Vein endothelial cell (primary cell): ENCODE measurements at places on chromosomes 5 and 9. TPM values are rescaled to one million over a fixed set of nuclear protein-coding genes. Genes with fewer than 3 reads are reported as not detected.

IFNA21 gene
- total RNA-seq = not detected in 2 replicates

SEMA4D gene
- total RNA-seq = 5.1 and 6.9 TPM in 2 replicates

SMIM33 gene
- total RNA-seq = not detected in 2 replicates

C5orf63 gene
- 3.6 and 4.0 TPM in 2 replicates for total RNA-seq

PCDHGB1 gene
- 0.96 and 2.3 TPM in 2 replicates for total RNA-seq

CERCAM gene
- 22.4 and 44.7 TPM in 2 replicates for total RNA-seq

COL27A1 gene
- 7.8 and 17.8 TPM in 2 replicates for total RNA-seq

CCDC192 gene
- total RNA-seq = not detected in 2 replicates

PCDHGC4 gene
- 2.2 and 2.3 TPM in 2 replicates for total RNA-seq

INPP5E gene
- total RNA-seq = 15.3 and 16.3 TPM in 2 replicates

EGFL7 gene
- total RNA-seq = 566 and 825 TPM in 2 replicates

GLRA1 gene
- not detected in 2 replicates for total RNA-seq

GKAP1 gene
- total RNA-seq = 0.65 and 0.86 TPM in 2 replicates

TTC23L gene
- under 0.01 and 0.19 TPM in 2 replicates for total RNA-seq

PFN3 gene
- total RNA-seq = not detected in 2 replicates

CDC20B gene
- total RNA-seq = under 0.01 and 0.19 TPM in 2 replicates

HAND1 gene
- total RNA-seq = not detected in 2 replicates
